Fibroblast of the aortic adventitia (primary cell): ENCODE measurements at places on chromosomes 12 and 14.

- no peak for DNase-seq
Measured at GRCh38 chr12:109760031-109760929, 46.7 kb downstream of the FAM222A start.

DNA sequence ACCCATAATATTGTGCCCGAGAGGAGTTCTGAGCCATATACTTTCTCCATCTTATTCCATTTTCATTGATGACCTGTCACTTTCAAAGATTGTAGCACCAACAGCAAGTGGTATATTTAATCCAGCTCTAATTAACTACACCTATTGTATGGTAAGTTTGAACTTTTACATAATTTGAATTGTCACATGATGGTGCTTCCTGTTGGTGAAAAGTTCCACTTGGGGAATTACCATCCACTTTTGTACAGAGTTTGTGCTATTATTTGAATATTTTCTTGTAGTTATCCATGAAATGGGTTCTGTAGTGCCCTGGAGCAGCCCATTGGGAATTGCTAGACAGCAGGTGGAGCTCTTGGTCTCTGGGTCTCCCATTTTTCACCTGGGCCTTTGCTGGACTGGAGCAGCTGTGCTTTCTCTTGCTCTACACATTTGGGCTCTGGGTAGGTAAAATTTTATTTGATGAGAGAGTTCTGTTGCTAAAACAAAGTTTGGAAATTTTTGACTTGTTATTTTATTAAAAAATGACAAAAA, 3.0 kb downstream of the SMCO3 start:
- peak; percentile 43 for DNase-seq

GRCh38 chr14:77076113-77076631, 21.9 kb upstream of the CIPC start:
- DNase-seq, result peak; percentile 10

- DNase-seq, result no peak
Measured at GRCh38 chr12:80698847-80699542, 8.4 kb upstream of the MYF6 start.

DNA sequence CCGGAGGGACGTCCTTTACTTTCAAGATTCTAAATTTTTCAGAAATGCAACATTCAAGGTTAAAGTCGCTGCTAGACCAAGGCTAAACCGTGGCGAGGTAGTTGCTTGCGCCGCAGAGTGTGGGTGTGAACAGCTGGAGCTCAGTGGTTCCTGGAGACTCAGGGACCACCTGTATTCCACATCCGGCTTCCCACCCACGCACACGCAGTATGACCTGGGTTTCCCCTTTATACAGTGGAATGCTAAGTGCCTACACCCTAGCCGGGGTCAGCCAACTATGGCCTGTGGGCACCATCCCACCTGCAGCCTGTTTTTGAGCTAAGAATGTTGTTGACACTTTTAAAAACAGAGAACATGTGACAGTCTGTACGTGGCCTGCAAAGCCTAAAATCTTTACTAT, 42.9 kb upstream of the TESC start:
- no peak for DNase-seq

DNA sequence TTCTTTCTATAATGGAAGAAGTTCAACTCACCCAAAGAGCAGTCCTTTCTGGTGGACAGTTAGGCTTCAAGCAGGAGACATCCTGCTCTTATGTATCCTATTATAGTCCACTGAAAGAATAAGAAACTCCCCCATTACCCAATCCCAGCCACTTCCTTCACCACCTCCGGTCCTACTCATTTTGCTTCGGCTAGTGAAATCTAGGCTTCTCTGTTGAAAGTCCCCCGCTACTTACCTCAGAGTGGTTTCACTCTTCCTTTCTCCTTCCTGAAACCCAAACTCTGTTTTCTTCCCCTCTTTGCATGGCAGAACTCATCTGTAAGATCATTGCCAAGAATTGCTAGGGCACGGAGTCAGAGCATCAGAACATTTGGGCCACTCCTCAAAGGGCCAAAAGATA, at the start of gene GPR84:
Gene GPR84, minus strand, starts transcription at position 74 of the 400 bp plus-strand sequence. CDS start 635 bp downstream, outside the sequence.
- DNase-seq, result no peak

GRCh38 chr14:77067632-77068516, 30.2 kb upstream of the CIPC start:
- DNase-seq, result peak; percentile 73

DNA sequence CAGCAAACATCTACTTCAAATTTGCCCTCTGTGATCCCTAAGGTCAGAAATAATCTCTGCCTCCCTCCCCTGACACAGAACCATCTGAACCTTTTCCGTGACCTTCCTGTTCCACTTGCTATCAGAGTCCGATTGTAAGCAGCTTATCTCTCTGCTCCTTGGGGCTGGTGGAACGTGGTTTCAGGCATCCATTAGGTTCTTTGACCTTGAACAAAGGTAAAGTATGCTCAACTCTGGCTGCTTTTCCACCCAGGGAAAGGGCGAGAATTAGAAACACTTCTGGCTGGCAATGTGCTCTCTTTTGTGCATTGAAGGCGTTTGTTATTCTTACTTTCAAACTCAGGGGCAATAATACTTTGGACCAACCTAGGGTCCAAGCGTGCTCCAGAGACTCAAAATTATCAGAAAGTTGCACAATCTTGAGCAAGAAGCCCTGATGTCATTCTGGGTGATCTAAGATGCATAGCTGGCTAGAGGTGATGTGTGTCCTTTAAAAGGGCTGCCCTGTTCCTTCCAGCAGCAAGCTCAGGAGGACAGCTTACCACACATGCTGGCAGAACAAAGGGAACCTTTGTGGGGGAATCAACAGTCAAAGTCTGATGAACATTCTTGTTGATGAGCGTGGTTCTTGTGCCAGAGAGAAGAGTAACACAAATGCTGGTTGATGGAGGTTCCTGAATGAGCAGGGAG, 29.8 kb downstream of the ADGRD1 start:
- DNase-seq, result no peak
